ENCODE measurements at places on chromosomes 16 and 17. TPM values are rescaled to one million over a fixed set of nuclear protein-coding genes. Genes with fewer than 3 reads are reported as not detected.

The SLC4A1 gene
- polyA plus RNA-seq: not detected

The PRSS8 gene
- 0.21 TPM for polyA plus RNA-seq

The CPHXL2 gene
- polyA plus RNA-seq: not detected

The CCL4 gene
- polyA plus RNA-seq: not detected

The ZP2 gene
- not detected for polyA plus RNA-seq

The SSTR5 gene
- polyA plus RNA-seq: 0.06 TPM

The TBC1D3C gene
- polyA plus RNA-seq: not detected

The CCL3 gene
- polyA plus RNA-seq: not detected

The ITGAX gene
- polyA plus RNA-seq: 0.49 TPM

The ZFP3 gene
- polyA plus RNA-seq: 1.6 TPM

The PRR29 gene
- 0.68 TPM for polyA plus RNA-seq

The CD300LB gene
- not detected for polyA plus RNA-seq

The MT4 gene
- polyA plus RNA-seq: not detected

The MYCBPAP gene
- 1.2 TPM for polyA plus RNA-seq

The KIF2B gene
- polyA plus RNA-seq: not detected

The KREMEN2 gene
- 1.6 TPM for polyA plus RNA-seq

The ICAM2 gene
- polyA plus RNA-seq: not detected

The KRT32 gene
- not detected for polyA plus RNA-seq

The GLG1 gene
- polyA plus RNA-seq: 51.9 TPM

The GPR139 gene
- not detected for polyA plus RNA-seq

The RAB37 gene
- polyA plus RNA-seq: 1.1 TPM

The G6PC3 gene
- polyA plus RNA-seq: 128 TPM

The RNF112 gene
- 2.7 TPM for polyA plus RNA-seq

The MARVELD3 gene
- polyA plus RNA-seq: 0.08 TPM

The XAF1 gene
- polyA plus RNA-seq: not detected

The NOTUM gene
- polyA plus RNA-seq: 0.92 TPM

The RAB11FIP4 gene
- 1.3 TPM for polyA plus RNA-seq

The CDRT15 gene
- polyA plus RNA-seq: not detected

The DLX4 gene
- 2.8 TPM for polyA plus RNA-seq

The CFAP97D1 gene
- polyA plus RNA-seq: 0.04 TPM

The CCDC40 gene
- polyA plus RNA-seq: 8.2 TPM
